ENCODE measurements at places on chromosomes 5 and 9. TPM values are rescaled to one million over a fixed set of nuclear protein-coding genes. Genes with fewer than 3 reads are reported as not detected.

DNA sequence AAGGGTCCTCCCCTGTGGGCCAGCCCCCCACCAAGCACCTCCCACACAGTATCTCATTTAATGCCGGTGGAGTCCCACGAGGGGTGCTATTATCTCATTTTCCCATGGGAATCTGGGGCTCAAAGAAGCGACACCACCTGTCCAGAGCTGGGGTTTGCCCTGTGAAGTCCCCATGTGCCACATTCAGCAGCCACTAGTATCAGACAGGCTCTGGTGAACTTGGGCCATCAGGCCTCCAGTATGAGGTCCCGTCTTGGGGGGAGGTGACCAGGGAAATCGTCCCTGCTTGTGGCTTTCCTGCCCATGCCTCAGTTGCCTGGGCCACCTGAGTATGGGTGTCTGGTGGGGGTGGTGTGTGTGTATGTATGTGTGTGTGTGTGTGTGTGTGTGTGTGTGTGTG, 222.7 kb downstream of the PBX3 start:
- DNase-seq, result no peak

- DNase-seq, result no peak
Measured at GRCh38 chr5:11497651-11498050, 406.6 kb downstream of the CTNND2 start.

DNA sequence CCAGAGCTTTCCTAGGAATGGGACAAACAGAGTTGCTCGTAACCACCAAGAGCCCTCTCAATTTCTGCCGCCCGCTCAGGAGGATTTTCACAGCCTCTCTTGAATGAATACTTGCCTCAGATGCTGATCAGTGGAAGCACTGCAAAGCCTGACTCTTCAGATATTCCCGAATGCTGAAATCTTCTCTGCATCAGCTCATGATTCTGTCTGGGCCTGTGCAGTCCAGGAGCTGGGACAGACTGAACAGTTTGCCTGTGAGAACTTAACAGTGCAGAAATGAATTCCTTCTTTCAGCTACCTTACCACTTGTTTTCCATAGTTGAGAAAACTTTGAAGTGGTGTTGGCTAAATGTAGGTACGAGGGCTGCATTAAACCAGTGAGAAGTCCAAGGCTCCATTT, 17.1 kb downstream of the ZNF462 start:
- no peak for DNase-seq

GRCh38 chr9:129368444-129368978, 190.4 kb upstream of the IER5L start:
- no peak for DNase-seq

DNA sequence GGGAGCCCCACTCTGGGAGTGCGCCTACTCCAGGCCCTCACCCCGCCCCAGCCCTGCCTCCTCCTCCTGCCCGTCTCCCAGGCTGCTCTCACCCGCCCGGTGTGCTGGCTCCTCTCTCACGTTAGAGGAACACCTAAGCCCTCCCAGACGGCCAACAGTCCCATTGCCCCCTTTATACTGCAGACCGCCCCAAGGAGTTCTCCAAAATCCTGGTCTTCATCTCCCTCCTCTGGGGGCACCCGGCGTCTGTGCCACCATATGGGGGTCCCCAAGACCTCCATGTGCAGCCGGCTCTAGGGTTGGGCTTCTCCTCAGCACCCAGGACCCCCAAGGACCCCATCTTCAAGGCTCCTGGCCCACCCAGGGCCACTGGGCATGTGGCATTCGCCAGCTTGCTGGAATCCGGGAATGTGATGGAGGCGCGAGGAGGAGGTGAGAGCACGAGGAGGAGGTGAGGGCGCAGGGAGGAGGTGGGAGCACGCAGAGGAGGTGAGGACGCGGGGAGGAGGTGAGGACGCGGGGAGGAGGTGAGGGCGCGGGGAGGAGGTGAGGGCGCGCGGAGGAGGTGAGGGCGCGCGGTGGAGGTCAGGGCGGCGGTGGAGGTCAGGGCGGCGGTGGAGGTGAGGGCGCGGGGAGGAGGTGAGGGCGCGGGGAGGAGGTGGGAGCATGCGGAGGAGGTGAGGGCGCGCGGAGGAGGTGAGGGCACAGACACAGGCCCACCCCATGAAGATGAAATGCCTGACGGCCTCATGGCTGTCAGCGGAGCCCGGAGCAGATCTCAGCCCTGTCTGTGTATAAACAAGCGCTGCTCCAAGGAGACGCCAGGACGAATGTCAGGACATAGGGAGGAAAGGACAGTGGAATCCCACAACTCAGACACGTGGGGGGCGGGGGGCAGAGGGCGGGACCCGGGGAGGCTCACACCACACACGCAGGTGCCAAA, 41.2 kb downstream of the EXD3 start:
- no peak for DNase-seq

DNA sequence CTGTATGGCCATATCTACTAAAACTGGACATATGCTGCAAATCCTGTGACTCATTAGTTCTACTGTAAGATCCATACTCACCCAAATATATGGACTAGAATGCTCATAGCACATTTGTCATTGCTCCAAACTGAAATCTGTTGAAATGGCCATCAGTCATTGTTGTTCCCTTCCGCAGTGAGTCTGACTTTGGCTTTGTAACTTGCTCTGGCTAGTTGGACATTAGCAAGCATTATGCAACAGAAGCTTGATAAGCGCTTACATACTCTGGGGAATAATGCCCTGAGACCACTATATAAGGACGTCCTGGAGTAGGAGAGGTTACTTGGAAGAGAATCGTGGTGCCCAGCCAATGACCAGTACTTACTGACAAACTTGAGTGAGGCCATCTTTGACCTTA, 9.0 kb downstream of the KIAA1958 start:
- DNase-seq, result no peak

DNA sequence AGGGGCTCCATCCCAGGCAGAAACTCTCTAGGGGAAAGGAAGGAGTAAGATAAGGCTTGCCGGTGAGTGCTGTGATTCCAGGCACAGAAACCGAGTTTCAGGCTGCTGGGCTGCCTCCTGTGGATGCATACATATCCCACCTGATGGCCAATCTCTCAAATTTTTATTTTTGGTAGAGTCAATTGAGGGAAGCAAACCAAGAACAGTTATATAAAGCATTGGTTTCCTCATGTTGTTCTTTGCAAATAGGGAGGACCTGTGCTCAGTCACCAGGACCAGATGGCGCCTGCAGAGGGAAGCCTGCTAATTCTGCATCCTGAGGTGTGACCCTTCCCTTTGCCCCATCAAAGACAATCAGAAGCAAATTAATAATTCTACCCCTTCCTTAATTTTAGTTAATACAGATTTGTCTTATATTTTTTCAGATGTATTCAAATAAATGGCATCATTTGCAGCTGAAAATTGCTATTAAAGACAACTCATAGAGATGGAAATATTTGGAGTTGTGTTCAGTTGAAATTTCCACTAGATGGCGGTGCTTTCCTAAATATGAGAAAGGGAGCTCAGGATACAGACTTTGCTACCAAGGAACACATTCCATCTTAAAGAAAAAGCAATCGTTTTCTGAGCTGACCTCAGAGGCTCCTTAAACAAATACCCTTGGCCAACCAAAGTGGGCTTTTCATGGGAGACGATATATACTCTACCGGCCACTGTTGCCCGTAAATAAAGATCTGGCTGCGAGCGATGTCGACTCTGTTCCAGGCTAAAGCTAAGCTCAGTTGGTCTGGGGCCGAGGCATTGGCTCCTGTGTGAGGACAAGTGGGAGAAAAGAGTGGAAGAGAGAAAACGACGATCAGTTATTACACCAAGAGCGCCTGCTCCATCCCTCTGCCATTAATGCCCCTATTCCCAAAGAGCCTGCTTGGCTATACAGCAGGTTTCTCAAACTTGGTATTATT, 225.7 kb upstream of the KLF9 start:
- DNase-seq, result peak; percentile 62

- peak; percentile 83 for DNase-seq
Measured at GRCh38 chr5:149040421-149040820, 22.4 kb downstream of the SH3TC2 start.

GRCh38 chr5:149456597-149457392, 77.7 kb upstream of the IL17B start:
- no peak for DNase-seq

GRCh38 chr5:172906436-172906835, 52.8 kb upstream of the RPL26L1 start:
- DNase-seq, result no peak

GRCh38 chr5:77437194-77437593, 54.9 kb downstream of the WDR41 start:
- DNase-seq, result no peak

- DNase-seq, result no peak
Measured at GRCh38 chr5:139557811-139558210, 3.3 kb upstream of the UBE2D2 start.

GRCh38 chr9:126117631-126118030, 209.0 kb upstream of the MVB12B start:
- no peak for DNase-seq

DNA sequence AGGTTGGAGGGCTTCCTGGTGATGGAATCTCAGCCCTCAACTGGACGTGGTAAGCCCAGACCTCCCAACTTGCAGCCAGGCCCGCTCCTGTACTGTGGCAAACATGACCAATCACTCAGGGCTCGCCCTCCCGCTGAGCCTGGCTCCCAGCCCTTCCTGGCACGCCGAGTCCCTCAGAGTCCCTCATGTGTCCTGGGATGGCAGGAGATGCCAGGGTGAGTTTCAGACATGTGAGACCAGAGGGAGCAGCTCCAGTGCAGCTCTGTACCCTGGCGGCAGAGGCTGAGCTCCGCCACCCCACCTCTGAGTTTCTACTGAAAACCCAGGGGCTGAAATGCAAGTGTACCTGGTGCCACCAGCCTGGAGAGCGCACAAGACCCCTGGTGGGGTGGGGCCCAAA, 42.0 kb upstream of the RXRA start:
- no peak for DNase-seq

DNA sequence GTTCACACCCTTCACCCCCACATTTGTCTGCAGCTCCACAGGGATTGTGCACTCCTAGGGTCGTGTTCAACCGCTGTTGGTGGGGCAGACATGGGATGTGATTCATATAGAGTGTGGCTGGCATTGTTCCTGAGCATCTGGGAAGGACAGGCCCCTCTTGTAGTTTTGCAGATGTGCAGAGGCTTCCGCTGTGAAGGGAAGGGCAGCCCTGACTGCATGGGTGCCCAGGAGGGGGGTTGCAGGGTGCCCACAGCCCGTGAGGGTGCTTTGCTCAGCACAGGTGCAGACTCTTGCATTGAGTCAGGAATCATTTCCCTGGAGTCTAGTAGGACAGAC, 30.2 kb upstream of the PITX1 start:
- DNase-seq, result no peak

GRCh38 chr9:27440888-27441740, 83.0 kb upstream of the IFNK start:
- DNase-seq, result no peak

GRCh38 chr9:116115761-116116353, 37.7 kb upstream of the PAPPA start:
- no peak for DNase-seq

DNA sequence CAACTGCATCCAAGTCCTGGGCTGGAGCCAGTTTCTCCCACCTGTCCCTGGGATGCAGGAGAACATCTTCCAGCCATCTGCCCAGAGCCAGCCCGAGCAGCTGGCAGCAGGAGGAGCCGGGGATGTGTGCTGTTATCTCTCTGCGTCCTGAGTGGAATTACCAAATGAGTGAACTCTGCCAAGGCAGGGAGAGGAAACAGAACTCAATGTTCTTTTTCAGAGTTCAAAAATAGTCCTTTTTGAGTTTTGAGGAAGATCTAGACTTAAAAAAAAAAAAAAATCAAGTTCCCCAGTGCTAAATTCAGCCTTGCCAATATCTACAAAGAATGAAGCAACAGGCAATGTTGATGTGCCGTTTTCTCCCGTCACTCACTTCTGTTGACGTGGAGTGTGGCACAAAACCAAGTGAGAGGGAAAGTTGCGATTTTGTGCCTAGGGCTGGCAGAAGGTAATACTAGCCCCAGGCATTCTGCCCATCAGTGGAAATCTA, 56.2 kb downstream of the TMOD1 start:
- peak; percentile 27 for DNase-seq

GRCh38 chr9:69809304-69809863, 11.2 kb upstream of the CFAP95 start:
- DNase-seq, result peak; percentile 36

DNA sequence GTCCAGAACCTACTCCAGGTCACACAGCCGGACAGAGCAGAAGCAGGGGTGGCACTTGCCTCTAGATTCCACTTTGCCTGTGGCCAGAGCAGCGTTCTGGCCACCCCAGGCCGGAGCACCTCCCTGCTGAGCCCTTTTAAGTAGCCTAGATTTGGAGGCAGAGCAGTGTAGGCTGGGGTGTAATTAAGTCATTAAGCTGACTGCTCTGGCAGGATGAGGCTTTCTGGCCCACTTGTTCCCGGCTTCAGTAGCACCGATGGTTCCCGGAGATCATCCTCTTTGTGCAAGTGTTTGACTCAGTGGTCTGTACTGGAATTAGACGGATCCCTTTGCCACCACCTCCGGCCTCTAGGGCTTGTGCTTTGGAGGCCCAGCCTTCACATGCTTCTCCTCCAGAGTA, 281.9 kb upstream of the ANKRD55 start:
- no peak for DNase-seq

DNA sequence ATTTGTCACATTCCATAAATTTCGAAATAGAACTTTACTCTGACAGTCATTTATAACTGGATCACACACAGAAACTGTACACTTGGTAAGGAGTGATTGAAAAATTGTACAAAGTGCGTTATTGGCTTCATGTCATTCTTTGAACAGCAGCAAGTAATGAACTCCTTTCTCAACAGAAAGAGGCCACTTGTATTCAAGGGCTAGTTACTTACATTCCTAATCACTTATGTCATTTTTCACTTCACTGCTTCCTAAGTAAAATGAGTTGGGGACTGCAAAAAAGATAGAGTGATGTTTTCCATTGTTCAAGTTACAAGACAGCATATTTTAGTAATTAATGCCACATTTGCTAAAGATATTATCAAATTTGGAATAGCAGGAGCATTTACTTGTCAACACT, 893.2 kb downstream of the DTWD2 start:
- no peak for DNase-seq

DNA sequence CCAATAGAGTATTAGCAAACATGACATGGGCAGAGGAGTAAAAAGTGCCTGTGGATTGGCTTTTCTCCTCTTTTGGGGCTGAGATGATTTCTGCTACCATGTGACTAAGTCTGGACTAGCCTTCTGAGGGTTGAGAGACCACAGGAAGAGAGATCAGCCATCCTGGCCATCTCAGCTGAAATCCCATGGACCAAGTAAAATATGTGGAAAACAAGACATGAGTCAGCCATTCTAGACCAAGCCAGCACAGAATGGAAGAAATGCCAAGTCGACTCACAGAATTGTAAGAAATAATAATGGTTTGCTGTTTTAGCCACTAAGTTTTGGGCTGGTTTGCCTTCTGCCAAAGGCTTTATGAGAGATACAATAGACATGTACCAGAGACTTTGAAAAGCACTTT, 377.8 kb downstream of the CHSY3 start:
- DNase-seq, result peak; percentile 22

ATP10B gene
- not detected for total RNA-seq

OTULINL gene
- 0.42 TPM for total RNA-seq

FRMPD1 gene
- total RNA-seq, result not detected

BTNL3 gene
- total RNA-seq, result not detected

COL23A1 gene
- total RNA-seq, result not detected

OR1J2 gene
- not detected for total RNA-seq

ZNF354B gene
- 17.6 TPM for total RNA-seq

KCNN2 gene
- total RNA-seq, result 1.3 TPM

MAT2B gene
- total RNA-seq, result 93.1 TPM

Data from endothelial cell of umbilical vein (primary cell).